NCI-H510A (cell line): ENCODE measurements at places on chromosomes 13 and 19.

DNA sequence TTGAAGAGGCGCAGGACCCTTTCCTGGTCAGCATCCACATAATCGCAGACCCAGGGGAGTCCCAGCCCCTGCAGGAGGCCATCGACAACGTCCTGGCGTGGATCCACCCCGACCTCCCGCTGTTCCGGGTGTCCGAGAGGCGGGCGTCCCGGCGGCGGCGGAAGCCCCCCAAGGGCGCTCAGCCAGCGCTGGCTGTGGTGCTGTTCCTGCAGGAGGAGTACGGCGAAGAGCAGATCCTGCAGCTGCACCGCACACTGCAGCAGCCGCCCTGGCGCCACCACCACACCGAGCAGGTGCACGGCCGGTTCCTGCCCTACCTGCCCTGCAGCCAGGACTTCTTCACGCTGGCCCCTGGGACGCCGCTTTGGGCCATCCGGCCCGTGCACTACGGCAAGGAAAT is 29.3 kb downstream of the FAM124A start:
- DNase-seq = no peak

- DNase-seq = no peak
These were observed 378.5 kb downstream of the FGF9 start for GRCh38 chr13:22049384-22049783.

DNA sequence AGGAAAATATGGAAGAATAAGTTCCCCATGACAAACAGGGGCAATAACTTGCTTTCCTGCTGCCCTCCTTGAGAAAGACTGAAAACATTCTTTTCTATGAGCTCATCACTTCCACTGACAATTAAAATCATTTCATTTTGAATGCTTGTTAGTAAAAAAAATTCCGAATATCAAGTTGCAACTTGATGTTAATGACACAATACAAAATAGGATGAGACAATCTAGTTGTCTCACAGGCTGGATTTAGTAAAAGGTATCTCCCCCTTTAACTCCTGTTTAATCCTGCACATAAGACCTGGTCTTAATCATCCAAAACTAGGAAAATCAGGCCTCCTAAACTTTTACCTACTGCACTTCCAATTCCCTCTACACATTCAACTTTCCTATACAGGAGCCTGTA is 24.7 kb downstream of the IRS2 start:
- no peak for DNase-seq

DNA sequence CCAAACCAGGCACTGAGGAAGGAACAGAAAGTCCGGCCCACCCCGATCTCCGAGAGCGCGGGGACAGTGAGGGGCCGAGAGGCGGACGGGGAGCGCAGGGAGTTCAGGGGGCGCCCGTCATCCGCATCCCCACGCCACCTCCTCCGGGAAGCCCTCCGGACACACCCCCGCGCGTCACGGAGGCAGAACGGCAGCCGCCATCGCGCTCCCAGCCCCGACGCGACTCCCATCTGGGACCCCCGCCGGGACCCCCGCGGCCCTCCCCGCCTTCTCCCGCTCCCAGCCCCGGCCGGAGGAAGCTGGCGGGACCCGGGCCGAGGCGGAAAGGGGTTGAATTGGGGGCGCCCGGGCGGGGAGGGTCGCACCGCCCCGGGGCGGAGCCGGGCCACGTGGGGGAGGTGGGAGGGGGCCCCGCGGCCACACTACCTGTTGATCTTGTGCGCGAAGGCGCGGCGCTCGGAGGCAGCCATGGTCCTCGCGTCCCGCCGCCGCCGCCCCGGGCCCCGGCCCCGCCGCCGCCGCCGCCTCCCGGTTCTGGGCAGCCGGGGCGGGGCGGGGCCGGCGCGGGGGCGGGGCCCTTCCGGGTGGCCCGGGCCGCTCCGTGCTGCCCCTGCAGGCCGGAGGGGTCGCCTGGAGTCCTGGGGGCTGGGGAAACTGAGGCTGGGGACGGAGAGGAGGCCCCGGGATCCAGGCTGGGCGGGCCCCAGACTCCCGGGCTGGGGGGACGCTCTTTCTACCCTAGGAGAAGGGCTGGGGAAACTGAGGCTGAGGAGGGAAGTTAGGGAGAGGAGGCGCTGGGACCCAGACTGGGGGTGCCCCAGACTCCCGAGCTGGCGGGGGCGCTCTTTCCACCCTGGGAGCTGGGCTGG is at the start of gene DOCK6:
Gene DOCK6 (minus strand): TSS at position 554 of the 869 bp plus-strand sequence. CDS start 84 bp downstream, at position 470.
- no peak for DNase-seq

DNA sequence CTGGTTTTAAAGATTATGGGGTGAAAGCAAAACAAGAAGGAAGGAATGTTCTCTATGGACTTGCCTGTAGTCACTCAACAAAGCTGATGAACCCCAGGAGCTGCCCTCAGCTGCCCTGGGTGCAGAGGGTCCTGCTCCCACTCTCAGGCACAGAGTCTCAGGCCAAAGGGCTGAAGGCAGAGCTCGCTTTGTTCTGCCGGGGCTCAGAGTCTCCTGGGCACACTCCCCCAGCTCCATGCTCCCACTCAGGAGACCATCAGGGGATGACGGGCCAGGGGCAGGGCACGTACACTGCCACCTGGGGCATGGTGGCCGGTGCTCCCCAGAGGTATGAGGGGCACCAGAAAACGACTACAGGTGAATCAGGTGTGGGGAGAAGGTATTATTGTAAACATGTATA is 46.8 kb upstream of the SPACA7 start:
- no peak for DNase-seq

GRCh38 chr13:46893221-46893740 is 3.6 kb downstream of the HTR2A start:
- DNase-seq = no peak

DNA sequence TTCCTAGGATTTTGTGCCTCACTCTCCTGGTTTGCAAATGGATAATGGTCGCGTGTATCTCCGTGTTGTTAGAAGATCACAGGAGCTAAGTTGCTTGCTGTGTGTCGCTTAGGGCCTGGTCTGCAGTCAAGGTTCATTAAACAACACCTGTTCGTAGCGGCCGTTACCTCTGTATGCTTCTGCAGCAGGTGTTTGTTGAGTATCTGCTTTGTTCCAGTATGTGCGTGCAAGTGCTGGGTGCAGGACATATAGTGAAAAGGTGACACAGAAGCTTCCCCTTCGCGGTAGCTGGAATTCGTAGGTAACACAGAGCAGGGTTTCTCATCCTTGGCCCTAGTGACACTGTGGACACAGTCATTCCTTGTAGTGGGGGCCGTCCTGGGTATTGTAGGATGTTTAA is 5.4 kb downstream of the MED25 start:
- DNase-seq = peak; percentile 82

DNA sequence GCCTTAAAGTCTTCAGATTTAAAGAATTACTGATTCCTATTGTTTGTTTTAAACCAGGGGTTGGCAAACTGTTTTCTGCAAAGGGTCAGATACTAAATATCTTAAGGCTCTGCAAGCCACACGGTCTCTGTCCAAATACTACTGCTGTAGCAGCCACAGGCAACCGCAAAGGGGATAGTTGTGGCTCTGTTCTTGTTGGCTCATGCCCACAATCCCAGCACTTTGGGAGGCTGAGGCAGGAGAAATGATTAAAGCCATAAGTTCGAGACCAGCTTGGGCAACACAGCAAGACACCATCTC is 22.4 kb downstream of the RANBP3 start:
- no peak for DNase-seq

GRCh38 chr13:95643936-95644598 is 439 bp downstream of the DZIP1 start:
- DNase-seq = no peak

DNA sequence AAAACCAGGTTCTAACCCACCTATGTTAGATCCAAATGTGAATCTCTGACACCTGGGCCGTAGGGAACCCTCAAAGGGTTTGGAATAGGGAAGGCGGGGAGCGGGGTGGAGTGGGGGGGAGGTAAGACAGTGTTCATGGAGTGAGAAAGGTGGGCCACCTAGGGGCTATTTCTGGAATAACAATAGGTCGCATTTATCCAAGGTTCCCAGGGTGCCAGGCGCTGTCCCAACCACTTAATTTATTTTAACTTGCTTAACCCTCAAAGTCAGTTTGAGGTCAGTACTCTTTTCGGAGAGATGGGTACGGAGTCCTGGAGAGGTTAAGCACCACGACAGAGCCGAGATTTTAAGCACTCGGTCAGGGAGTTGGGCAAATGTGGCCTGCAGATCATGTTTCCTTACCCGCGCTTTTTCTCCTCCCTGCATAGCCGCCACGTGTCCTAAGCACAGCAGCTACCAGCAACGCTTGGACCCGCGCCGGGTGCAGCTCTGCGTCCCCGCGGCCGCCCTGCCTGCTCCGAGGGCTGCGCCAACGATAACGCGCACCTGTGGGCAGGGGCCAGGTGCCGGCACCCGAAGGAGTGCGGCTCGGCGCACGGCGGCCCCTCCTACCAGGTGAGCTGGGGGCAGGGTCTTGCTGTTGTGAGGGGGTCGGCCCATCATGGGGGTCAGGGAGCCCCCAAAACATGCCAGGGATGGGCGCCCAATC is 25.0 kb upstream of the FXYD3 start:
- no peak for DNase-seq

- no peak for DNase-seq
These were observed 104.5 kb downstream of the UGGT2 start for GRCh38 chr13:95948656-95949055.
